ENCODE measurements at places on chromosomes 3 and 15. TPM values are rescaled to one million over a fixed set of nuclear protein-coding genes. Genes with fewer than 3 reads are reported as not detected.
A peak's percentile ranks its signal among the peaks of the same experiment; 100 is the strongest.

NEK10 gene
- total RNA-seq = 1.6 TPM

C15orf39 gene
- 29.5 TPM for total RNA-seq

NCBP2 gene
- 122 TPM for total RNA-seq

SNX4 gene
- 45.9 TPM for total RNA-seq

DNA sequence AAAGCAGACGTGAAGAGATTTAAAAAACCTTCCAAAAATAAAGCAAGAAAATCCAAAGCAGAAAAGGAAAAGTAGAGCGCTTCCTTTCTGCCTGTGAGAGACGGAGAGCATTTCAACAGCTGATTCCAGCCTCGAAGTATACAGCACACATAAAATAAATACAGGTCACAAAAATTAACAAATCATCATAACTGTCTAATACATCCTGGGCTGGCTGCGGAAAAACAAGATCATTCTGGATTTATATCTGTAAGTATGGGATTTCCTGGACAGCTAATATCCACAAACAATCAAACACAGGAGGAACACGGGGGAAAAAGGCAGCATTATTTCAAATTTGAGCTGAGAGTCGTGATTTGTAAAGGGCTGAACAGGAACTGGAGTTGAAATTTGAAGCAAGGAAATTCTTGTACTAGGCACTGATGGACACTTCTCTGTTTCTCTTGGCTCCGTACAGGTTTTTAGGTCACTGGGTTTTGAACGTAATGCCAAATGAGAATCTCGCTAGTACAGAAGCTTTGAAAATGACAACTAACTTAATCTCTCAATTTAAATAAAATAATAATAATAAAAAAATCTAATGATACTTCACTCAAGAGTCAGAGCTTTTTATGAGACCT is 577.7 kb downstream of the FOXP1 start:
- no peak for DNase-seq
- peaks cover 25% of the 10 kb centered on the region for H3K4me1 ChIP-seq
- no peak overlapping the region for H3K27ac ChIP-seq
- no peak overlapping the region for H3K4me3 ChIP-seq
- no peaks in the 10 kb centered on the region for H3K36me3 ChIP-seq
- no peaks in the 10 kb centered on the region for H3K27me3 ChIP-seq

GRCh38 chr15:48040166-48040817 is 80.5 kb upstream of the SLC24A5 start:
- H3K36me3 ChIP-seq = no peaks in the 10 kb centered on the region
- DNase-seq = no peak
- H3K27me3 ChIP-seq = no peaks in the 10 kb centered on the region

- H3K4me3 ChIP-seq = no peak overlapping the region
- DNase-seq = no peak
Observed at GRCh38 chr3:32885283-32885901, 66.1 kb upstream of the CCR4 start.

DNA sequence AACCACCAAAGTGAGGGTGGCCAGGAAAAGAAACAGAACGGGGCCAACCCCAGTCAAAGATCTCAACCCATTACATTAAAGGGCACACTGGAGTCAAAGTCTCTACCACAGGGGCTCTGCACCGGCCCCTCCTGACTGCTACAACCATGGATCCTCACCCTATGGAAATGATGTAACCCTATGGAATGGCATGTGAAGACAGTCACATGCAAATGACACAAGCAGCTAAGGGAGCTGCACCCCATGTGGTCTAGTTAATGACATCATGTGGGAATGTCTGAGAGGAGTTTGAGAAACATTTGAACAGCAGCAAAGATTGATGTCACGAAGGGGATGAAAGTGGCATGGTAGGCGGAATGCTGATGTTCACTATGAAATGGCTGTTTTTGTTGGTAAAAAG is 298.2 kb upstream of the SLCO3A1 start:
- H3K36me3 ChIP-seq = no peaks in the 10 kb centered on the region
- no peak for DNase-seq
- H3K27me3 ChIP-seq = no peaks in the 10 kb centered on the region
- H3K4me3 ChIP-seq = no peak overlapping the region
- peaks cover 19% of the 10 kb centered on the region for H3K4me1 ChIP-seq

DNA sequence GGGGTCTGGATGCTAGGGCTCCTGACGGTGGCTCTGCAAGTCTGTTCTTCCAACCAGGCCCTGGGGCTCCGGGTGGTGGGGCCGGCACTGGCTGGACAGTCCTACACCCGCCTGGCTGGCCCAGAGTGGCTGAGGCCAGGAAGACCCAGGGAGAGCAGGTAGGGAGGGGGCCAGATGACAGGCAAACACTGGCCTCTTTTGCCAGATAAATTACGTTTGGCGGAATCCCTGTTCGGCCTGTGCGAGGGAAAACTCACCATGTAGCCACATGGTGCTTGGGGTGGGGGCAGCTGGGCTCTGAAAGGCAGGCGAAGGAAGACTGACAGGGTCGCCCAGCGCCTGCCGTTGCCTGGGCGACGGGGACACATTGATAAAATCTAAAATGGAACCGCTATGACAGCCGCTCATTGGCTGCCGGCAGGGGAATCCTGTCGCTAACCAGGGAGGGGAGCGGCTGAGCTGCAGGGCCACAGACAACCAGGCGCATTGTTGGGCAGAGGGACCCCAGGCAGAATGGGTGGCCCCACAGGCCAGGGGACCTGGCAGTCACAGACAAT is 30.4 kb downstream of the IQSEC1 start:
- H3K4me3 ChIP-seq = peak overlapping the region; percentile 82
- H3K4me1 ChIP-seq = peaks cover 72% of the 10 kb centered on the region
- H3K27me3 ChIP-seq = no peaks in the 10 kb centered on the region
- H3K27ac ChIP-seq = peak overlapping the region; percentile 96

GRCh38 chr15:40763801-40764628 is at the start of gene GCHFR:
Gene GCHFR, plus strand, starts transcription at chr15:40764068. Its CDS starts 113 bp downstream, at chr15:40764181.
- no peaks in the 10 kb centered on the region for H3K36me3 ChIP-seq
- DNase-seq = peak; percentile 62
- peaks cover 32% of the 10 kb centered on the region for H3K27me3 ChIP-seq
- no peak within 1 kb of the TSS for H3K27ac ChIP-seq
- H3K4me3 ChIP-seq = peak within 1 kb of the TSS; percentile 86

DNA sequence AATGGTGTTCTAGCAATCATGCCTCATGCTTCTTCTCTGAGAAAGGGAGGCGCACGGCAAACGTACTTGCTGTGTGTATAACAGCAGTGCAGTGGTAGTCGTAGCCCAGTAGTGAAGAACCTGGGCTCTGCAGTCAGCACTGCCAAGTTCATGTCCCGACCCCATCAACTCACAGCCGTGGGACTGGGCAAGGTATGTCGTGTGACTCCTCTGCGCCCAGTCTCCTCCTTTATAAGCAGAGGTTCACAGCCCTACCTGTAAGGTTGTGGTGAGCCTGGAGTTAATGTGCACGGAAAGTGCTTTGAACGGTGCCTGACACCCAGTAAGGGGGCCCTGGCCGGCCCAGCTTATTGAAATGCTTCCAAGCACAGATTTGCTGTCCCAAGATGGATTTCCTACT is 26.6 kb downstream of the EHD4 start:
- H3K27me3 ChIP-seq = no peaks in the 10 kb centered on the region
- H3K27ac ChIP-seq = no peak overlapping the region
- H3K4me3 ChIP-seq = no peak overlapping the region
- no peaks in the 10 kb centered on the region for H3K36me3 ChIP-seq
- H3K4me1 ChIP-seq = peaks cover 23% of the 10 kb centered on the region
